ENCODE measurements at places on chromosomes 2 and 18. TPM values are rescaled to one million over a fixed set of nuclear protein-coding genes. Genes with fewer than 3 reads are reported as not detected.

Gene TCF23
- polyA plus RNA-seq, result 1.4 TPM

Gene GPR75
- 3.9 TPM for polyA plus RNA-seq

Gene CLIP4
- 0.49 TPM for polyA plus RNA-seq

Gene TMEM247
- not detected for polyA plus RNA-seq

DNA sequence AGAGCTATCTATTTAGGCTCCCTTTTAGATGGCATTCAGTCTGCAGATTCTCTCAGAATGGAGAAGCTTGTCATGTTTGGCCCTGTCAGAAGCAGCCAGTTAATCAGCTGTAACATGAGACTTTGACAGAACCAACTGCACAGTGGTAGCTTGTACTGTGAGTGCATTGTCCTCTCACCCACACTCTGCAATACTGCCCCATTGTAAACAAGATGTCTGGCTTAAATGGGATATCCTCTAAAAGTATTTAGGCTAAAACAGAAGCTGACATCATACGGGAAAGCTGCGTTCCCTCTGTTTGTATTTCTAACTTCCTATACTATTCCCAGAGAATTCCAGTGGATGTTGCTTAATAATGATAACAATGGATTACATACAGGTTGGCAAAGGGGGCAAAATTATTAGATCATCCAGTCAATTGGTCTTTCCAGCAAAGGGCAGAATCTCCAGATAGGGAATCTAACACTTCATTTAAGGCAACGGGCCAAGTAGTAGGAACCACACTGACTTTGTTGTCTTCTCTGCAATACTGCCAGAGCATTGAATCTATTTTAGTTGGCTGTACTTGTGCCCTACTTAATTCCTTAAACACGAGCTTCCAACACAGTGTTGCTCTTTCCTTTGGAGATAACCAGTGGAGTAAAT is 15.4 kb upstream of the STAT4 start:
- peak; percentile 69 for DNase-seq

- DNase-seq, result no peak
These were observed 90.0 kb upstream of the TAF1B start for GRCh38 chr2:9753276-9753600.

DNA sequence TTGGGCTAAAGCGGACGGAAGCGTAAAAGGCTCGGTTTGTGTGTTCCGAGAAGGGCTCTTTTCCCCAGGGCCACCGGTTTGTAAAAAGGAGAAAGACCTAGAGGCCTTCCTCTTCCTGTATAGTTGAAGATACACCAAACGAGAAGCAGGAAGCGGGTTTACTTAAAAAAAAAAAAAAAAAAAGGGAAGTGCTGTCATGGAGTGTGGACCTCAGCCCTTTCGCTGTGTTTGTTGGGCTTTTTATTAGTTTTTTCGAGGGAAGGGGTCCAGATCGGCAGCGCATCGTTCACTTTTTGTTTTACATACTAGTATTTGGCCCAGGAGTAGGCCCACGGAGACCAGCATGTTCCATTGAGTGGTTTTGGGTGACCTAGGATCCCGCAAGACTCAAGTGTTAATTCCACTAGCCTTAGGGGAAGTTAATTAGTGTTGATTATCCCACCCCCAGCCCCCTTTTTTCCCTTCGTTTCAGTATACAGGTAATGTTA is 676 bp downstream of the ACTR2 start:
- no peak for DNase-seq

GRCh38 chr2:186653511-186653910 is 40.3 kb upstream of the FAM171B start:
- no peak for DNase-seq

GRCh38 chr2:217739741-217740140 is 263.1 kb downstream of the TNS1 start:
- no peak for DNase-seq

- DNase-seq, result no peak
These were observed 13.6 kb downstream of the AQP12A start for GRCh38 chr2:240705204-240705791.

DNA sequence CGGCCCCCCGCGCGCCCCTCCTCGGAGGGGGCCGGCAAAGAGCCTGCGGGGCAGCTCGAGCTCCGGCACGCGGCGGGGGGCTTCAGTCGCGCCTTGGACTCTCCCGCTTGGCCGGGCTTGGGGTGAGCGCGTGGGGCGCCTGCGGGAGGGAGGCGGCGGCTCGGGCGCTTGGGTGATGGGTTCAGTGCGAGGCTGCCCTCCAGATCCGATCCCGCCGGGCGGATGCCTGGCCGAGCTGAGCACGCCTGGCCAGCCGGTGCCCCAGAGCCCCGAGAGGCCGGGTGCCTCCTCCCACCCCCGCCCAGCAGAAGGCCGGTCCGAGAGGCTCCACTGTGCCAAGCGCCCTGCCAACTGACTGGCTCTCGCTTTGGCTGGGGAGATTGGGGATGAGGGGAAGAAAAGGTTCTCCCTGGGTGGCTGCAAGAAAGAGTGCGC is 273 bp upstream of the NXPH2 start:
- no peak for DNase-seq

DNA sequence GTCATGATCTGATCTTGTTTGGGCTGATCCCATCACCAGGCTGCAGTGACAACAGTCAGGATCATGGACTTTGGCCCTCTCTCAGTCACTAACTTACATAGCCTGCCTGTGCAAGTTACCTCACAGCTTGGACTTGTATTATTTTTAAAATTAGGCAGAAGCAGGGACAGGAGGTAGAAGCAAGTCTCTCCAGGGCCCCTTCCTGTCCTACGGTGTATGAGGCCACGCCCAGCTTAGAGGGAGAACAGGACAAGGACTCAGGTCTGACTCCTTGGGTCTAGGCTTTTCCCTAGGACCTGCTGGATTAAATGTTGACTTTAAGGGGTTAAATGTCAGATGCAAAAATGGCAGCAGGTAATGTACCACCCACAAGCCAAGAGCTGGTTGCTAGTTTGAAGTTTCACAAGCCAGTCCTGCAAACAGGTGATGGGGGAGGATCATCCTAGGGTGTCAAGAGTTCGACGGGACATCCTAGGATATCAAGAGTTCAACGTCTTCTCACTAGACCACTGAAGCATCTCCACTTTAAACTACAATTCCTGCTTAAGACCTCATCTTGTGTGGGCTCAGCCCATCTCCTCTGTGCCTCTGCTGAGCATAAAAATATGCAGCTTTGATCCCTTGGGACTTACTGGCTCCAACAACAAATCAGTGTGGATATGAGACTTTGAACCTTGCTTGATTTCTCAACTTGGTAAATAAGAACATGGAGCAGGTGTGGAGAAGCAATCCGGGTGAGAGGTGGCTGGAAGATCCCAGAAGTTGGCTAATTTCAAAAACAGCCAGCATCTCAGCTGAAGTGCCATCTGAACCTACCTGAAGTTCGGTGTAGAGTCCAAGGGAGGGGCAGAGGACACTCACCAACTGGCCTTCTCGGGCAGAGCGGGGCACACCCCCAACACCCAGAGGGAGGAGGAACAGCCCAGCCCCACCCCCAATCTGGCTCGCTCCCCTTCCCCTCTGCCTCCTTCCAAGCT is 39.5 kb downstream of the SFXN5 start:
- DNase-seq, result peak; percentile 99

DNA sequence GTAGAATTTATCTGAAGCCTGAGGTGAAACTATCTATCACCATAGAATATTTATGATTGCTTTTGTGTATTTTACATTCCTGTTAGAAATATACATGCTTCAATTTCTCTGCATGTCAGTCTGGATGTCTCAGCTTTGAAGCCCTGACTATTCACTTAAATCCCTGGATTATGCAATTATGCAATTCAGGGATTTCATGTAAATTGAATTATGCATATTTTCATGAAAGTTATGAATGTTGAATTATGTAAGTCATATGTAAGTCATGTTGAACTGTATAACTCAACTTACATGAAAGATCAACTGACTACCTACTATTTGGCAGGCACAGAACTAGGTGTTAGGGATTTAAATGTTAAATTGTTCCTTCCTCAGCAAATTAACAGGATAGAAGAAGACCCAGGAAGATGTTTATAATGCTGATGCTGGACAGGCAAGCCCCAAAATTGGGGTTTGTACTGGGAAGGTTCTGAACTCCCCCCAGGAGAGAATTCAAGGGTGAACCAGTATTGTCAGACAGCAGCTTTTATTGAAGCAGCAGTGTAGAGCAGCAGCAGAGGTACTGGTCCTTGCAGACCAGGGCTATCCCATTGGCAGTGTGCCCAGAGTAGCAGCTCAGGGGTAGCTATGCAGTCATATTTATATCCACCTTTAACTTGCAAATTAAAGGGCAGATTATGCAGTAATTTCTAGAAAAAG is 236.5 kb downstream of the ZNF804A start:
- DNase-seq, result no peak

GRCh38 chr2:111884592-111884964 is 585 bp upstream of the ANAPC1 start:
- DNase-seq, result no peak

All from HepG2 (cell line).